ENCODE measurements at places on chromosomes 4 and X.
A peak's percentile ranks its signal among the peaks of the same experiment; 100 is the strongest.

- DNase-seq, result no peak
Measured at GRCh38 chrX:31333165-31333831, 261.5 kb upstream of the FTHL17 start.

GRCh38 chr4:145066063-145066501 is 31.9 kb downstream of the ANAPC10 start:
- DNase-seq, result no peak

GRCh38 chrX:153520287-153520917 is 3.0 kb downstream of the ATP2B3 start:
- no peak for DNase-seq

DNA sequence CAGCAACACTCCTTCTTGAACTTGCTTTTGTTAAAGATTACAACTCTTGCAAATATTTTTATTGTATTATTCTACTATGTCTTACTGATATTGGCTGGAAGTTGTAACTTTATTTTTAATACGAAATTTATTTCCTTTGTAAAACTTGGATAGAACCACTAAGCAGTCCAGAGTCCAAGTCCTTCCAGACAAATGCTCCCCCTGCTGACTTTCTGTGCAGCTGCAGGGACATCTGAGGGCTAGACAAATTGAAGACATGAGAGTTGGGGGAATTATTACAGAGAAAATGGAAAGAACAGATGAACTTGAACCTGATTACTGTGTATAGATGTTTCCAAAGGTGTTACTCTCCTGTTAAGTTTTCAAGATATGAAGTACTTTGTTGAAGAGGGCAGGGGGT is 238.8 kb downstream of the GRIA3 start:
- peak; percentile 13 for DNase-seq

DNA sequence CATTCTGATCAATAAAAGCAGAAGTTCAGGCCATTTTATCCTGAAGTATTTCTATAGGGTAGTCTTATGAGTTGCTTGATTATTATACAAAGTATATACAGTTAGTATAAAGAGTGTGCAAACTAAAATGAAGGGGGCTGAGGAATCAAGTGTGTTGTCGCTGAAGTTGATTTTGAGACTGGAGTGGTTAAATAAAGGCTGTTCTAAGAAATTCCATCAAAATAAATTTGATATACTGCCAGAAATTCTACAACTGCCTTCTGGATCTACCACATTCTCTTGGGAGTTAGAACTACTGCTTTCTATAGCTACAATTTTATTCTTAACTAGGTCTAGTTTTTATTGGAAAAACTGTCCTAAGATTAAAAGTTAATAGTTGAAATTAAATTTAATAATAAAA is 12.4 kb downstream of the EDNRA start:
- no peak for DNase-seq

GRCh38 chrX:20637351-20637750 is 370.6 kb upstream of the RPS6KA3 start:
- DNase-seq, result no peak

DNA sequence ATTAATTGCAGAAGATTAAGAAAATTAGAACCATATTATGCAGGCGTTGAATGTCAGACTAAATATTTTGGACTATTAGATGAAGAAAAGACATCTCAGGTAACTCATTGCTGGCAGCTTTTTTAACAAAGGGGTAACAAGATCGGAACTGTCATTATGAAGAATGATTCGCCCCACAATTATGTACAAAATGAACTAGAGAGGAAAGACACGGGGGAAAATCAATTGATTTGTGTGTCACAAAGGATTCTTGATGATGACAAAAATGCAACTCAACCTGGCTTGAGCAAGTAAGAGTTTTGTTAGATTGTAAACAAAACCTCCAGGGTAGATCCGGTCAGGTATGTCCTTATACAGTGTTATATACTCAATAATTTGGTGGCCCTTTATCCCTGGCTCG is 12.5 kb upstream of the DCLK2 start:
- DNase-seq, result no peak

- no peak for DNase-seq
Measured at GRCh38 chr4:109729117-109729717, 653 bp downstream of the PLA2G12A start.

DNA sequence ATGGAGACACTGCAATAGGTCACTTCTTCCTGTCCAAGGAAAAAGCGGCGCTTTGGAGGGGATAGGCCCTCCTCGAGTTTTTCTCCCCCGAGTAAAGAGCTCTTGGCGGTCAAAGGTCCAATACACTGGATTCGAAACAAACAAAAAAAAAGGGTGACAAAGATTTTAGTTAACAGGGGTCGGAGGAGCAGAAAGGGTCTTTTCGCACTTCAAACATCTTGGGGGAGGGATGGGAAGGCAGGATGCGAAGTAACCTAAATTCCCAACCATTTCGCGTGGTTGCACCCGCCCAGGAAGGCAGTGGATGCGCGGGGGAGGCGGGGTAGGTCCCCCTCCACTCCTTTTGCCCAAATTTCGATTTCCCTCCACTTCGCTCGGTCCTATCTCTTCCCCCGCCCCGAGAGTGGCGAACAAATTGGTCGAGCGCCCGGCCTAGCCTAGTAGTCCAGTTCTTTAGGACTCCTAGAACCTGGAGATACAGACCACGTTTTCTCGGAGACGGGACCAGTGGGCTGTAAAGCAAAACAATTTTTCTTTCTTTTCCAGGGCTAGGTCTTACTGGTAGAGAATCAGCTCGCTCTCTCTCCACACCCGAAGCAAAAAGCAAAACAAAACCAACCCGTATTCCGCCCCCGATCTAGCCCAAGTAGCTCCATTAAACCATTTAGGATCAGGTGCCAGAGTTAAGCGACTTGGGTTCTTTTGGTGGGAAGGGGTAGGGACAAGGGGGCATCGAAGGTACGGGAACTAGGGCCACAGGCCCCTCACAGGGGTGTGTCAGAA is 2.0 kb upstream of the STAG2 start:
- peak; percentile 48 for DNase-seq
